ENCODE measurements at places on chromosomes 6 and 20.

GRCh38 chr6:150981095-150981494 lies 115.6 kb downstream of the MTHFD1L start:
- DNase-seq = no peak

GRCh38 chr6:27864906-27865849 lies 47.0 kb downstream of the OR2B2 start:
- peak; percentile 37 for DNase-seq

DNA sequence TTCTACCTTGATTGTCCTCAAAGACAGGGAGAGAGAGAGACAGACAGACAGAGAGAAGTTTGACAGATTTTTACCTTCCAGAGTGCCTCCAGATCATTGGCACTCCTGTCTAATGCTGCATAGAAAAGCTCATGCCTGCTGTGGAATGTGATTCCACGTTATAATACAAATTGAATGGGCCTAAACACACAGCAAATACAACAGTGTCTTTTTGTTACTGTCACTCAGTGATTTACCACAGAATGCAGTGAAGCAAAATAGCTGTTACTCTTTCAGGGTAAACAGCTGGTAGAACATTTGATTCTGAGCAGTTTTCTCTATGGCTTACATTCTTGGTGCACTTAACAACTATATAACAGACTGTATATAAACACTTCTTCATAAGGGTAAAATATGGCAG lies 558.7 kb downstream of the LMBRD1 start:
- DNase-seq = no peak

DNA sequence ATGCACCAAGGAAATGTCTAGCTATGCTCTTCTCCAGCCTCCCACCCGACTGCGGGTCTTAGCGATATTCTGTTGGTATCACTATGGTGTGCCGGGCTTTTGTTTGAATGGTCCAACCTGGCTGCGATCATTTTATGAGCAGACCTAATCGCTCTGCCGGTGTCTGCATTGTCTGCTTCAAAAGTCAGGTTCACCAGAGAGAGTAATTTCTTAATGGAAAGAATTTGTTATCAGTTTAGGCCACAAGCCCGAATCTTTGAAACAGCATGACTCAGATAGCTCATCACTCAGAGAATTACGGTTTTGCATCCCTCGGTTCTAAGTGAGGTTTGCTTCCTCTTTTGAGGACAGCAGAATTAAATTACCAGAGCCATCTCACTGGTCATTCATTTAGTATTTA lies 521.0 kb upstream of the ARID1B start:
- no peak for DNase-seq

DNA sequence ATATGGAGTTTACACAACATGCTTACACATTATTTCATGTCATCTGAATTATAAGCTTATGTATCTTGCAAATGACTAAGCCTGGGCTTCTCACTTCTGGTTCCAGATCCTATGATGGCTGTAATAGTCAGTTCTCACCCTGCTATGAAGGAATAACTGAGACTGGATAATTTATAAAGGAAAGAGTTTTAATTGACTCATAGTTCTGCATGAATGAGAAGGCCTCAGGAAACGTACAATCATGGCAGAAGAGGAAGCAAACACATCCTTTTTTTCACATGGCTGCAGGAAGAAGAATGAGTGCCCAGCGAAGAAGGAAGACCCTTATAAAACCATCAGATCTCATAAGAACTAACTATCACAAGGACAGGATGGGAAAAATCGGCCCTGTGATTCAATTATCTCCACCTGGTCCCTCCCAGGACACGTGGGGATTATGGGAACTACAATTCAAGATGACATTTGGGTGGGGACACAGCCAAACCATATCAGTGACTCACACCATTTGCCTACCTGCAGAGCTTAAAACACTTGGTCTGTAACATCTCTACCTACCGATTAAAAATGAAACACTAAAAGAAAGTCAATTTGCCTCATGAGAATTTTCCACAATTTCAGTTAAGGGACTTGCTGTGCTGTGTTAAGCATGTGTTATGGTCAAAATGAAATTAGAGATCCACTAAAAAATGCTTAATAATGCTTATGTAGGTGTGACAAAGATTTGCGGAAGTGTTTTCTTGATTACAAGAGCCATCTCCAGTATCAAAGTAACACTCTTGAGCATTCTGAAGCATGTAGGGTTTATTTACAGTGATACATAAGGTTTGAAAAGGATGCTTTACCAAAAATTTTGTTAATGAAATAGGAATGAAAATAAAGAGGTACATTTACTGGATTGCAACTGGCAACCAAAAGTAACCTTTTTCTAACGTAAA lies 2.2 kb upstream of the RWDD1 start:
- no peak for DNase-seq
